ENCODE measurements at places on chromosomes 5 and 9. TPM values are rescaled to one million over a fixed set of nuclear protein-coding genes. Genes with fewer than 3 reads are reported as not detected.
A peak's percentile ranks its signal among the peaks of the same experiment; 100 is the strongest.

PDGFRB gene
- total RNA-seq = 0.89 TPM

DNA sequence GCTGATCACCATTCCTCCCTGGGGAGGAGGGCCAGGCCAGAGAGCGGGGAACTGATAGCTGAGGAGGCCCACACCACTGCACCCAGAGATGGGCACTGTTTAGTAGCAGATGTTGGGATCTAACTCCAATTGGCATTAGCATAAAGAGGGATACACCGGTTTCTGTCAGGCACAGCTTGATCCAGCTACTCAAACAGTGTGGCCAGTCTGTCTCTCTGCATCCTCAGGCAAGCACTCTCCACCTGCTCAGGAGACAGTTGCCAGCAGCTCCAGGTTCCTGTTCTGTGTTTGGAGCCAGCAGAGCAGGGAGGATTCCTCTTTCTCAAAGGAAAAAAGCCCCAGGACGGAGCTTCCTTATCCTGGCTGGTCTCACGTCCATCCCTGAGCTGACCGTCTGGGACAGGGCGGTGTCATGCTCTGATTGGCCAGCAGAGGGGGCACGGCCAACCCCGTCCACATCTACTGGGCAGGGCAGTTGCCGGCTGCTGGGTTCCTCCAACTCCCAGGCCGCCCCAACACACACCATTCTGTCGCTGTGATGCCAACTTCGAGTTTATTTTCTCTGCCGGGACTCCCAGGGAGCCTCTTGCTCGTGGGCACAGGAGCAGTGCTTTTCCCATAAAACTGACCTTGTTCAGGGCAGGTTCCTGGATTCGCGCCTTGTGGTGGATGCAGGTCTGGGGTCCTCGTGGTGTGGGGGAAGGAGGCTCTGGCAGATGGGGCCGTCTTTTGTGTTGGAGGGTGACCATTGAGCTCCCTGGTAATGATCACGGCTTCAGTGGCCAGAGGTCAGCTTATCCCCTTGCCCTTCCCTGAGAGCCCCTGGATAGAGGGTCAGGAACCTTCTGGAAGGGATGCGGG, 47.9 kb downstream of the COL5A1 start:
- DNase-seq = peak; percentile 15

GRCh38 chr5:57468481-57469163, 14.0 kb downstream of the ACTBL2 start:
- DNase-seq = no peak

GRCh38 chr5:157378509-157378908, 81.5 kb upstream of the NIPAL4 start:
- no peak for DNase-seq

GRCh38 chr5:6827526-6828219, 114.4 kb downstream of the TENT4A start:
- no peak for DNase-seq

DNA sequence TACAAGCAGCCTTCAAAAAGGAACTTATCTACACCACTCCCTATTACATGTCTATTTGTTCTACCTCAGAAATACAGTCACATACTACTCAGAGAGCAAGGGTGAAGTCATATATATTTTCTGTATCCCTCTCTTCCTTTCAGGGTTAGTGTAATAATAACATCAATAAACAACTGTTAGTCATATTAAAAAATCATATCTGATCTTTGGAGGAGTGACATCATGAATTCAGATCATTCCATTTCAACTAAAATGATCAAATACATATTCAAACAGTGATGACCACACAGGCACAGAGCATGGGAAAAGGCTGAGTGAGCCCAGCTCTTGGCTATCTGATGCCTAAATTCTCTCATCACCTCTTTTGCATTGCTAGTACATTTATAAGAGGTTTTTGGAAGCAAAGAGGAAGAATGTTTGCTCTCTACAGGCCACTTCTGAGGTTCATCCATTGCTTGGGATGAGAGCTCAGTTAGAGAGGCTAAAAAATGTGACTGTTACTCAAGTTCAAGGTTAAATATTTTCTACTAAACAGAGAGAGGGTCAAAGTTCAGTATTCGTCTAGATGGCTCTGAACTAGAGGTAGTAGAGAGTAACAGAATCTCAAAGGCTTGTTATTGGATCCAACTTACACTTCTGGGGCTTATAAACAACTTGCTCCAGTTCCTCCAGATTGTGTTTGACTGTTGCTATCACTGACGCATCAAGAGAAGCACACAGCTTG, 39.0 kb downstream of the RIGI start:
- no peak for DNase-seq

Data from activated naive CD4-positive, alpha-beta T cell treated with anti-CD3 and anti-CD28 coated beads, Interleukin-2, amount 50 U/mL, for 72 hours (primary cell).